ENCODE measurements at places on chromosomes 6 and 20. TPM values are rescaled to one million over a fixed set of nuclear protein-coding genes. Genes with fewer than 3 reads are reported as not detected.

Gene SPEF1
- total RNA-seq, result 15.5 TPM

Gene SLC26A8
- 0.61 TPM for total RNA-seq

Gene KLHDC3
- total RNA-seq, result 56.4 TPM

Gene CLPSL2
- total RNA-seq, result not detected

DNA sequence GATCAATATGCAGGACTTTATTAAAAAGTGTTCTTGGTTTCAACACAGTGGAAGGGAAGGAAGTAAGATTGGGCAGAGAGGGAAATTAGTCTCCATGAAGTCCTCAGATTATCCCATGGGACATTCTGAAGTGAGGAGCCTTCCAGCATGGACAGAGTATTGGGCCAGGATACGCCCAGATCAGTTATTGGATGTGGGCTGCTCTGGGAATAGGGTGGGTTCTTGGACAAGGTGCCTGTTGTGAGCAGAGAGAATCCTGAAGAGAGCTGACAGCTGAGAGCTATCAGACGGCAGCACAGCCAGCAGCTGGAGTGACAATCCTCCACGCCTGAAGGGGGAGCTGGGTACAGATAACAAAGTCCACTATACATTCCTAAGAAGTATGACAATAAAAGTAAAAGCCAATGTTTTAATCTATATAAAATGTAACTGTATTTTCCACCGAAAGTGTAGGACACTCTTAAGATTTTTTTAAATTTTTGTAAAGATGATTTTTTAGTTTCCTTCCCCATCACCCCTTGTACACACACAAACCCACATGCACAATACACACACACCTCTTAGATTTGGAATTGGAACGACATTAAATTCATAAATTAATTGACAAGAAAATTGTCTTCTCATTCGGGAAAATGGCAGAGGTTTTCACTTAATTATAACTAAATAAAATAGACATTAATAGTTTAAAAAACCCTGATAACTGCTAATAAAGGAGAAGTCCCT, 107.8 kb downstream of the FBXO5 start:
- no peak for DNase-seq

- DNase-seq, result no peak
These were observed 110.6 kb upstream of the TENT5A start for GRCh38 chr6:81863123-81863522.

DNA sequence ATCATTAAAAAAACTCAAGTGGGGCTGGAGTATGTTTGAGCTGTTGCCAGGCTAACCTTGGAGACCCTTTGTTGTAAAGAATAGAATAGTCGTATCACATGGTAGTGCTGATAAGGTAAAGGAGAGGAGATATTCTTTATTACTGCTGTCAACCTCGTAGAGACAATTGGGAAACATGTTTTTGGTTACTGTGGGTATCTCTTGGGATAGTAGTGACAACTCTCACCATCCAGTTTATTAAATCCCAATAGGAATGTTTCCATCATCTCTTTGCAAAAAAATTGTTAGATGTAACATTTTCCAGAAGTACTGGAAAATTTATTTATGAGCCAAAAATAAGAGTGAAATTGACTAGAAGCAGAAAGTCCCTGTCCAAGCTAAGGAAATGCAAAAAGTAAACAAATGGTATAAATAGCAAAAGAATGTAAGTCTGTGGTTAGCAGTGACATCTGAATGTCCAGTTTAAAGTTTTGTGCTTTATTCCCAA, 829.3 kb upstream of the CITED2 start:
- DNase-seq, result peak; percentile 89

GRCh38 chr6:1667012-1667804, 57.5 kb downstream of the FOXC1 start:
- DNase-seq, result no peak

- DNase-seq, result no peak
These were observed 110.0 kb downstream of the QRSL1 start for GRCh38 chr6:106739387-106739786.

GRCh38 chr6:11672256-11672655, 106.3 kb downstream of the ADTRP start:
- no peak for DNase-seq

DNA sequence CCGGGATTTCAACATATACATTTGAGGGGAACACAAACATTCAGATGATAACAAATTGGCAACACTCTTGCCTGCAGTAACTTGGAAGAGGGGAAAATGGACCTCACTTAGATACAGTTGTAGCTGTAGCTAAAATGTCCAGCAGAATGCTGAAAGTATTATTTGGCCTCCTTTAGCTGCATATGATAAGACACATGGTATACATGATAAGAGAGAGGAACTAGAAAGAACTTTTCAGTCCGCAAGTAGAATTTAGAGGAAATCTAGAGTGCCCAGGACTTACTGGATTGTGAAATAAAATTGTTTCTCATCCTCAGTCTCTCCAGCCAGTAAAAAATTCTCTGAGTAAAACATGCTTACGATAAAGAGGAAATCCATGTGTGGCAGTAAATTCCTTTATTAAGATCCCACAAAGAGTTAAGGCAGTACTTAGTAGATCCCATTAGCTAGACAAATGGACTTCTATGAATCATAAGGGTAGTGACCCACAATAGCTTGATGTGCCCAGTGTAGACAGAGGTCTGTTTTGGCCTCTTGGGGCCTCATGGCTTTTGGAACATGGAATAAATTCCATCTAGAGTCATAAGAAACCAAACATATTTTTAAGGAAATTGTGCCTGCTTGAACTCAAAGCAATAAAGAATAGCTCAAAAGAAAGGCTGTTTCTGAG, 87.9 kb upstream of the RBM24 start:
- DNase-seq, result no peak

Data from lung (tissue), 17 donors.